Frontal cortex (tissue), 4 donors: ENCODE measurements at places on chromosomes 13 and 19. TPM values are rescaled to one million over a fixed set of nuclear protein-coding genes. Genes with fewer than 3 reads are reported as not detected.

- DNase-seq: no peak
These were observed 124.1 kb downstream of the DPF1 start for GRCh38 chr19:38099966-38100365.

- no peak for DNase-seq
These were observed 91.1 kb upstream of the ANKRD10 start for GRCh38 chr13:111005808-111006505.

DNA sequence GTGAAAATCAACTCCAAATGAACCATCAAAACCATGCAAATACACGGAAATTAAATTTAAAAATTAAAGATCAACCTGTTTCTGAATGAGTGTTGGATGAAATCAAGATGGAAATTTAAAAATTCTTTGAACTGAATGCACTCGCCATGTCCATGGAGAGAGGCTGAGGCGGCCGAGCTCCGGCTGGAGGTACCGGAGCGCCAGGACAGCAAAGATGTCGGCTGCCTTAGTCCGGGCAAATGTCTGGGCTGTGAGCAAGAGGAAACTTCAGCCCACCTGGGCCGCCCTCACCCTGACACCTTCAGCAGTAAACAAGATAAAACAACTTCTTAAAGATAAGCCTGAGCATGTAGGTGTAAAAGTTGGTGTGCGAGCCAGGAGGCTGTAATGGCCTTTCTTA, 5.3 kb upstream of the ZNF506 start:
- DNase-seq: no peak

- no peak for DNase-seq
These were observed 1.8 kb downstream of the LCP1 start for GRCh38 chr13:46179969-46180763.

GRCh38 chr13:65633806-65634205, 1596.3 kb downstream of the PCDH9 start:
- DNase-seq: no peak

DNA sequence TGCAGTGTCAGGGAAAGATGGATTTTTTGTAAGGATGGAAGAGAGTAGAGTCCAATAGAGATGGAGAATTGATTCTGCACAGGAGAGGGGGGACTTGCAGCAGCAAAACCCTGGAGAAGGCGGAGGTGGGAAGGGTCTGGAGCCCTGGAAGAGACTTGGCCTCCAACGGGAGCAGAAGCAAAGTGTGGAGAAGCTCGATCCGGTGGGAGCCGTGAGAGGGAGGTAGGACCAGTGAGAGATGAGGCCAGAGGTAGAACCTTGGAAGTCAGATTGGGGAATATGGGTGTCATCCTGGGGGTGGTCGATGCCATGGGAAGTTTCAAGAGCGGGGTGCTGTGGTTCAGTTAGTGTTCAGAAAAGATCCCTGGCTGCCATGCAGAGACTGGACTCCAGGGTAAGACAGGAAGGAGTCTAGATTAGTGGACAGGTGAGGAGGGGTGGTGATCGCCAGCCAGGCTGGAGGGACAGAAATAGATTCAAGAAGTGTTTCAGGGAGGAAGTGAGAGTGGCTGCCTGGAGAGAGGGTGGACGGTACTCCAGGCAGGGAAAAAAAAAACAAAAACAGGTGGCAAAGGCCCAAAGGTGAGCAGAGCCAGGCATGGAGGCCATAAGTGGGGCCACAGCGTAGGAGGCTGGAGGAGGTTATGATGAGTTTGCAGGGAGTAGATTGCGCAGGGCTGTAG, 2.6 kb downstream of the PPP5C start:
- no peak for DNase-seq

LILRA2 gene
- under 0.01 TPM for total RNA-seq

DNA sequence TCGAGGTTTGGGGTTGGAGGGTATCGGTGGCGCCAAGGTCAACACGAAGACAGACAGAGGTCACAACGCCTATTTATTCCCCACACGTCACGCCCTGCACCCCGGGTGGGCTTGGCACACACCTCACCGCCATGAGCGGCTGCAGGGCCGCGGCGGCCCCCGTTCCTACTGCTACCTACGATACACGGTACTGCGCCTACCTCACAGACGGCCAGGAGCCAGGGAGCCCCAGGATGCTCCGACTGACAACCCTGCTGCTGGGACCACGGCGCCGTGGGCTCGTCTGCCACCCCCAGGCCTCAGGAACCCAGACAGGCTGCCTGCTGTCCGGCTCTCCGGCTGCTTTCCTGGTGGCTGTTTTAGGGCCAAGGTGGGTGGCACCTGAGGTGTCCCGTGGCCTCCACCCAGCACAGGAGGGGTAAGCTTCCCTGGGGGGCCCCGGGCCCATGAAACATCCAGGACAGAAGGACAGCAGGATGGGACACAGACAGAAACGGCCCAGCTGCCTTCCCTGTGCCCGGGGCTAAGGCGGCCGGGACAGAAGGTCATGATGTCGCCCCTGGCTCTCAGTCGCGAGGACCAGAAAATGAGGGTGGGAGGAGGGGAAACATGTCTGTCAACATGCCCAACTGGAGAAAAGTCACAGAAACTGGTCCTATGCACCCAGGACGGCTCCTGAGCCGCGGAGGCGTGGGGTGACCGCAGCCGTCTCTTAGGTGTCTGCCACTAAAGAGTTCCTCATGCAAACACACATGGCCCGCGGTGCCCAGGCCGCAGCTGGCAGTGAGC, 15.0 kb upstream of the SLC39A3 start:
- no peak for DNase-seq

- DNase-seq: no peak
These were observed 5.2 kb downstream of the LRRC4B start for GRCh38 chr19:50562996-50563395.

DNA sequence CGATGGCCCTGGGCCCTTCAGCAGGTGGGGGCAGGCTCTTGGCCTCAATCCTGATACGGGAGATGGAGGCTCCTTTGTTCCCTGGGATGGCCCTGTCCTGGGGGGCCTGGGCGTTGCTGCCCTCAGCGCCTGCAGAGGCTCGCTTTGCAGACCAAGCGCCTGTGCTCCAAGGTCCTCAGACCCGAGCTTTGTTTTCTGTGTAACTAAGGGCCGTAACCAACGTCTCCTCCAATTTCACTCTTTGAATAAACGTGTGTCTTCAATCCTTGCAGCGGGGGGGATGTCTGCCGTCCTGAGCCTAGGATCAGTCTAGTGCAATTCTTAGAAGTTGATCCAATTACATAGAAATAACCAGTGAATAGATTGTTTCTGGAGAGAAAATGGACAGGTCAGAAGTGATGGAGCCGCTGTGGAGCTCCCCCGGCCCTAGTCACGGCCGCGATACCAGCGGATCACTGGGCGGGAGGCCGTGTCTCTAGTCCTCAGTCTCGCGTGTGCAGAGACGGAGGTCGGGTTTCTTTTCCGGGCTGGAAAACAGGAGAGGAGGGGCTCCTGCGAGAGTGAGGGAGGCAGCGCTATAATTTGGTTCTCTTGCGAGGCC, 5.3 kb downstream of the PTBP1 start:
- DNase-seq: no peak
